ENCODE measurements at places on chromosomes 12 and 14.

DNA sequence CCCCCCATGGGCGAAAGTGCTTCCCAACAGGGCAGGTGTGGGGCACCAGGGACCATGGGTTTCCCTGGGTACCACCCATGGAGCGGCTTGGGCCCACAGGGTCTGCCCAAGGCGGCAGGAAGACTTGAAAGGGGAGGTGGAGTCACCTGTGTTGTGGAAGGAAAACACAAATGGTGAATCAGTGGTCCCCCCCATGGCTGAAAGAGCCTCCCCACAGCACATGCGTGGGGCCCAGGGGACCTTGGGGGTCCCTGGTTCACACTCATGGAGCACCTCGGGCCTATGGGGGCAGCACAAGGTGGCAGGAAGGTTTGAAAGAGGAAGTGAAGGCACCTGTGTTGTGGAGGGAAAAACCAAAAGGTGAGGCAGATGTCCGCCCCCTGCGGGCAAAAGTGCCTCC lies 581.9 kb downstream of the ALG10 start:
- DNase-seq, result no peak

DNA sequence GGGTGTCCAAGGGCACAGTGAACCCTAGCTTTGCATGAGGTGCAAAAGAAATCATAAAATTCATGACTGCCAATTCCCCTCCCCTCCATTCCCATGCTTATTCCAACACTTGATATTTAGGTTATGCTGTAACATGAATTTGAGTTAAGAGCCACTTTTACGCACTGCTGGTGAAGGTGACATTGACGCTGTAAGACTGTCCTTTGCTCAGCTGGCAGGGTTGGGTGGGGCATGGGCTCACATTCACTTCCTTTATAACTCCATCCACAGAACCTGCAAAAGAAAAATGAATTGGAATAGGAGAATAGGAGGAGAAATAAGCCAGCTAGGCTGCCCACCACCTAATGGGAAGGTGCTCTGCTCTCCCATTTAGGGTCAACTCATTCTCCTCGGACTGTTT lies 6.9 kb downstream of the NPC2 start:
- DNase-seq, result no peak

GRCh38 chr12:19963972-19964371 lies 404.4 kb upstream of the PDE3A start:
- DNase-seq, result no peak

DNA sequence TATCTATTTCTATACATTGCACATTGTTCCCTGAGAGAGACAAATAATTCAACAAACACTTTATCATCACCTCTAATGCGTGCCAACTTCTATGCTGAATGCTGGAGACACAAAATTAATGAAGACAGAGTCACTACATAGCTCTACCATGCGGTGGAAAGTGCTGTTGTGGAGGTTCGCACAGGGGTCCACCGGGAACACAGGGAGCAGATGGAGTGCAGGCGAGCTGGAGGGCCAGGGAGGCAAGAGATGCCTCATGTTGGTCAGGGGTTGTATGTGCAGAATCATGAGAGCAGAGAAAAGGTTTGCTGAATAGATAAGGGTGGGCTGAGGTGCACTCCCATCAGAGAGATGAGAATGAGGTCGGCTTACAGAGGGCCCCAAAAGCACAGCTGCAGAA lies 25.2 kb downstream of the FAM234B start:
- DNase-seq, result no peak

DNA sequence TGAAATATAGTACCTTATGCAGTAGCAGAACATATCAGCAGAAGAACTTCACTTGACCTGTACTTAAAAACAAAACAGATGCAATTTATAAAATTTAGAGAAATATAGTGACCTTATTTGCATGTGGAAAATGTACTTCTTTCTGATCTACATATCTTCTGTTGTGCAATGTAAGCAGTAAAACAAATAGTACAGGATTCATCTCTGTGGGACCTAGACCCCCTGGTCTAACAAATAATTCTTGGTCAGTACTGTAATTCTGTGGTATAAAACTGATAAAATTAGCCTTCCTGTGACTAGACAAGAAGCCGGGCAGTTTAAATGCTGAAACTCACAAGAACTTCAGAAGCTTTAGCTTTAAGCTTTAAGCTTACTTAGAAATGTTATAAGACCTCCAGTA lies 21.6 kb downstream of the HIF1A start:
- no peak for DNase-seq

DNA sequence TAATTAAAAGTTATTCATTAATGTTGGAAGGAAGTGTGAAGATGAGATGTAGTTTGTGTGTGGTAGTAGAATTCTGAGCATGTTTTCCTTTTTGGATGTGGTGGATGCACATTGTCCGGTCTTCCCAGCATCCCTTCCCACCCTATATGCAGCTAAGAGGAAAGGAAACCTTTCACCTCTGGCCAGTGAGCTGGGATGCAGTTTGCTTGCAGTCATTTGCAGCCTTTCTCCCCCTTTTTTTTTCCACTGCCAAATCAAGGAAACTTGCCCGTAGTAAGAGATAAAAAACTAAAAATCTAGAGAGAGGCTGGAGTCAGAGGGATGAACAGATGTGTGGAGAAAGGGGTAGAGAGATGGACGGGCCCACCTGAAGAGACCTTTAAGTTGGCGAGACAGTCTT lies 72.5 kb upstream of the SLC38A2 start:
- DNase-seq, result no peak

DNA sequence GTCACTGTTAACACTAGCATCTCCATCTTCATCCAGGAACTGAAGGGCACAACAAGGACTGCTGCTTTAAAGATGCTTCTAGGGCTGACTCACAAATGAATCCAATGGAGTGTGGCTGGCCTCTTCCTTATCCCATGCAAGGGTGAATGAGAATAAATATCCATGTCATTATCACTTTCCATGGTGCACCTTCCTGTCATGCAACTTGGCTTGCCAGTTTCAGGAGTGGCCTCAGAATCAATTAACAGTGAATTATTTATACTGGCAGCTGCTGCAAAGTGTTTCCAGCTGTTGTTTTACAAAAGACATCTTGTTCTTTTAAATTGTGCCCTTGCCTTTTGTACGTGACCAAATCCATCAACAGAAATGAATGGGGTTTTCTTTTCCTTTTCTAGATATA lies 499.3 kb upstream of the TMEM132C start:
- DNase-seq, result no peak

GRCh38 chr12:50043854-50044253 lies 13.5 kb upstream of the ASIC1 start:
- DNase-seq, result no peak

DNA sequence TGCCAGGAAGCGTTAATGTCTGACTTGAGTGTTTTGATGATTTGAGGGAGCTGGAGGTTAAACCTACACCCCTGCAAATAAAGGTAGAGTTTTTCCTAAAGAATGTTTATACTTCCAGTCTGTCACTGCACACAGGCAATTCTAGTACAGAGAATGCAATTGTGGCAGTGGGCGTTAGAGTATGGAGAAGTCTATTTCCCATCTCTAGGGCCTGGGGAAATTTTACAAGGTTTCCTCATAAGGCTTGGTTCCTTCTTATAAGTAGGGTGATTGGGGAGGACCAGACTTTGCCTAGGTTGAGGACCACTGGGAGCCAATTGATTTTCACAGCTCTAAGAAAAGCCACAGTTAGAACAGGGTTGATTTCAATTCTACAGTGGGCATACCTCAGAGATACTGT lies 44.3 kb downstream of the IFNG start:
- no peak for DNase-seq

Measured in effector memory CD4-positive, alpha-beta T cell (primary cell).